ENCODE measurements at places on chromosomes 4 and X. TPM values are rescaled to one million over a fixed set of nuclear protein-coding genes. Genes with fewer than 3 reads are reported as not detected.
A peak's percentile ranks its signal among the peaks of the same experiment; 100 is the strongest.

DNA sequence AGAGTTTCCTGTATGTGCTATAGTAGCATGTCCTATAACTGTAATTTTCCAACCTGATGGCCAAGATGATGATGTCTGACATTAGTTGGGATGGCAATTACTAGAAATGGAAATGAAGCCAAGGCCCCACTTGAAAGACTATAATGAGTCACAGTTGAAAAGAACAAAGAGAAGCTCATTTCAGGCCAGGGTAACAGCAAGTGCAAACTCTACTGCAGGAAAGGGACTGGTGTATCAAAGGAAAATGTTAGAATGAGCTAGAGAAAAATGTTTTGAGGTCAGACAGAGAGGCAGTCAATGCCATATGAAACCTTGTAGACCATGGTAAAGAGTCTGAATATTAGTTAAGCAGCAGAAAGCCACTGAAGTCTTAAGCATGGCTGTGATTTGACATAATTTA lies 146.2 kb upstream of the SH3RF1 start:
- no peak overlapping the region for H3K4me3 ChIP-seq
- H3K27ac ChIP-seq = no peak overlapping the region
- DNase-seq = no peak

GRCh38 chrX:10166731-10167151 lies 10.0 kb downstream of the CLCN4 start:
- H3K4me1 ChIP-seq = peaks cover 12% of the 10 kb centered on the region
- H3K4me3 ChIP-seq = no peak overlapping the region
- peak; percentile 46 for DNase-seq

- H3K27me3 ChIP-seq = no peaks in the 10 kb centered on the region
- H3K4me3 ChIP-seq = no peak overlapping the region
- no peak for DNase-seq
- H3K27ac ChIP-seq = no peak overlapping the region
- H3K4me1 ChIP-seq = no peaks in the 10 kb centered on the region
- no peaks in the 10 kb centered on the region for H3K36me3 ChIP-seq
These were observed 18.1 kb upstream of the PAGE5 start for GRCh38 chrX:55201930-55202579.

- no peak overlapping the region for H3K4me3 ChIP-seq
- peaks cover 10% of the 10 kb centered on the region for H3K4me1 ChIP-seq
- no peaks in the 10 kb centered on the region for H3K27me3 ChIP-seq
These were observed 153.8 kb downstream of the NR3C2 start for GRCh38 chr4:148288448-148288847.

- no peak overlapping the region for H3K27ac ChIP-seq
- DNase-seq = no peak
- H3K4me1 ChIP-seq = no peaks in the 10 kb centered on the region
- H3K36me3 ChIP-seq = no peaks in the 10 kb centered on the region
- H3K4me3 ChIP-seq = no peak overlapping the region
These were observed 135.6 kb downstream of the CHIC2 start for GRCh38 chr4:53928825-53929224.

DNA sequence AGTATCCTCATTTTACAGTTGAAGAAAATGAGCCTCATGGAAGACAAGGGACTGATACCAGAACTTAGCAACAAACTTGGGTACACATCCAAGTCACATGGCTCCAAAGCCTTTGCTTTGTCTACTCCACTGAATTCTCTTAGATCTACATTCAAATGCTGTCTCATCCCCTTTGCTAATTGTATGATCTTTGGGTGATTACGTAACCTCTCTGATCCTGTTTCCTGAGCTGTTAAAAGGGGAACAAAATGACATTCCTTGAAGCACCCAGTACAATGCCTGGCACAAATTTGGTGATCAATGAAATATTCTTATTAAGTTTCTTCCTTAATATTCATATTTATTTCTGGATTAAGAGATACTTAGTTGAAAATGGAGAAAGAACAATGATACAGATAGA lies 5.9 kb upstream of the HPGD start:
- H3K36me3 ChIP-seq = no peaks in the 10 kb centered on the region
- H3K27ac ChIP-seq = no peak overlapping the region
- H3K4me1 ChIP-seq = no peaks in the 10 kb centered on the region
- H3K4me3 ChIP-seq = no peak overlapping the region

- H3K27ac ChIP-seq = no peak overlapping the region
- DNase-seq = peak; percentile 24
- H3K4me1 ChIP-seq = no peaks in the 10 kb centered on the region
These were observed 102.7 kb upstream of the TBC1D9 start for GRCh38 chr4:140858897-140859296.

LEF1 gene
- 3.6 TPM for total RNA-seq

GPR143 gene
- 2.1 TPM for total RNA-seq
